ENCODE measurements at places on chromosomes 2 and 18. TPM values are rescaled to one million over a fixed set of nuclear protein-coding genes. Genes with fewer than 3 reads are reported as not detected.

Gene MAL
- 1.6 TPM for total RNA-seq

Gene HDAC4
- 46.0 TPM for total RNA-seq

- no peak for DNase-seq
Measured at GRCh38 chr18:4384932-4385331, 70.2 kb downstream of the DLGAP1 start.

DNA sequence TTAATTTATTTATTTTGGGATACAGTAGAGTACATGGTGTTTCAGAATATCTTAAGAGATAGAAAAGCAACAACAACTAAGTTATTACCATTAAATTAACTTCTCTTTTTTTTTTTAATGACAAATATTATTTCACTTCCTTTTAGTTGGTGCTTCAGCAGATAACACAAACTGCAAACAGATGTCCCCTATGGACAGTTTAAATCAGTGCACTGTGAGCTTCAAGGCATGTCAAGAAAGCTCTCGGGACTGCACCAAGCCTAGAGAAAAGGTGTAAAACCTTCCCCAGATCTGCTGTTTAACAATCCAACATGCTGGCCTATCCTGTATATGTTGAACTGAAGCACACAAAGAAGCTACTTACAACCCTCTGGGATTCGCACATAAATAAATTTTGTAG, 122.7 kb downstream of the TCF4 start:
- no peak for DNase-seq

GRCh38 chr2:233556881-233557736, 9.5 kb downstream of the USP40 start:
- no peak for DNase-seq

- no peak for DNase-seq
Measured at GRCh38 chr18:34828093-34828492, 118.0 kb downstream of the DTNA start.

- DNase-seq = no peak
Measured at GRCh38 chr18:24414349-24415003, 12.0 kb upstream of the IMPACT start.

- no peak for DNase-seq
Measured at GRCh38 chr2:186740266-186740665, 46.4 kb downstream of the FAM171B start.
